ENCODE measurements at places on chromosomes 5 and 9.

DNA sequence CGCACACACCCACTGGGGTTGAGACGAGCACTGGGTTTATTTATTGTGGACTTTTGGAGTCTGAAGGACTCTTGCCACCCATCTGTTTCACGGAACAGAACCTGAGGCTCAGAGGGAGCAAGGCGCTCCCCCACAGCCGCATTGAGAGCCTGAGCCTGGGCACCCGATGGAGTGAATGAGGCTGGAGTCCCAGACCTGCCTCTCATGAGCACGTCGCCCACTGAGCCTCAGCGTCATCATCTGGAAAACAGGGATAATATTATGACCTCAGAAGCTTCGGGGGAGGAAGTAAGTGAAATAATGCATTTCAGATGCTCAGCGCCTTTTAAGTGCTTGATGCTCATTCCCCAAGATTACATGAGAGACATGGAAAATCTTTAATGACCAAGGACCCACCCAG, 5.5 kb downstream of the NEK6 start:
- DNase-seq, result no peak

DNA sequence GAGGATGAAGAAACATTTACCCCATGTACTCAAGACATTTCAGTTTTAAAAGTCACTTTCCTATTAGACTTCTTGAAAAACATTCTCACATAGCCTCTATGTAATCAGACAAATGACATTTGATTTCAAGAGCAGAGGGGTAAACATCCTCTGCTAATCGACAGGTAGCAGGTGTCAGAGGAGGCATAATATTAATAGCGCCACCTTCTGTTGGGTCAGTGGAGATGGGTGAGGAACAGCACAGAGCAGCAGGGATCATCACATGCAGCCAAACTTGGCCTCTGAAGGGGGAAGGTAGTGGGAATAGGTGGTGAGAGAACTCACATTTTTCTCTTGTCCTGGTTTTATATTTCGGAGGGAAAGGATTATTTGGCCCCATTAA, 3.3 kb upstream of the LSM11 start:
- DNase-seq, result no peak

DNA sequence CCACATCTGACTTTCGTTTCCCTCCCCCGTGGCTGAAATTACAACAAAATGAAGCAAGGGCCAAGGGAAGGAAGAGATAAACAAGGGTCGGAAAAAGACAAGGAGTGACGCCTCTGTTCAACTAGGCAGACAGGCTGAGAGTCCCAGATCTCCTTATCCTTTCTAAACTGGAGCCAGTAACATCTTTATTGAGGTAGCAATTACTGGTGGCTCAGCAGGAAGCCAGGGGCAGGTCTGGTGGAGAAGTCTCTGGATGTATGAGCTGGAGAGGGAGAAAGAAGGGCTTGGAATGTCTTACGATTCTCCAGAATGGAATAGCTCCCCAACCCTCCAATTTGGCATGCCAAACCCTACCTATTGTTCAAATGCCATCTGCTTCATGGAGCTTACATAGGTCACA, 190.8 kb upstream of the BRINP1 start:
- DNase-seq, result no peak

- no peak for DNase-seq
These were observed 610.0 kb downstream of the MAT2B start for GRCh38 chr5:164115420-164115819.

GRCh38 chr9:108997112-108997511, 16.2 kb downstream of the CTNNAL1 start:
- DNase-seq, result no peak

DNA sequence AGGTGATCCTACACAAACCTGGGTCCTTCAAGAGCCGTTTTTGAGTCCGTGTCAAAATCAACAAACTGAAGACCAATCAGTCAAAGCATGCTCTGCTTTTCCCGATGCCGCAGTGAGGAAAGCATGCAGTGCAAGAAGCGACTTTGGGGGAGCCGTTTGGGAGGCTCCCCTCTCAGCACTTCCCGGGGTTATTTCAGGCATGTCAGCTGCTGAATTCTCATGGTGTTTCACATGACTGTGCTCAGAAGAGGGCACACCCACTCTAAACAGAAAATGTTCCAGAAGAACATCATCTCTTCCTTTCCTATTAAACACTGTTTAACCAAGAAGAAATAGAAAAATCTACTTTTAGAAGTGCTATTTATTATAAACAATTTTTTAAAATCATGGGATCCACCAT, 125.5 kb downstream of the EPB41L4A start:
- no peak for DNase-seq

GRCh38 chr5:136427426-136427825, 62.1 kb upstream of the TRPC7 start:
- DNase-seq, result no peak

- DNase-seq, result no peak
These were observed 59.9 kb upstream of the ZFR start for GRCh38 chr5:32504329-32504988.

DNA sequence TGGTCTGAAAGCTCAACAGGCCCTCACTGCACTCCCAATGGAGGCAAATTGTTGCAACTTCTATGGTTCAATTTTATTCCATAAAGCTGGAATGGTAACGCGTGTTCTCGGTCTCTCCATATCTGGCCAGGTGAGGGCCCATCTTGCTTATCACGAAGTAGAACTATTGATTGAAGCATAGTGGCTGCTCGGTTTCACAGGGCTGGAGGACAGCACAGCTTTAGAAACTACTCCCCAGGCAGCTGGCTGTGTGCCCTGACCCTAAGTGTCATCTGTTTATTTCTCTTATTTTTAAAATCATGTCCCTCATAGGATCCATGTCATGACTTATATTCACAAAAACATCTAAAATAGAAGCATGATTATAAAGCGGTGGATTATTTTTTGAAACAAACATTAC, 223.4 kb downstream of the NPR3 start:
- DNase-seq, result no peak

DNA sequence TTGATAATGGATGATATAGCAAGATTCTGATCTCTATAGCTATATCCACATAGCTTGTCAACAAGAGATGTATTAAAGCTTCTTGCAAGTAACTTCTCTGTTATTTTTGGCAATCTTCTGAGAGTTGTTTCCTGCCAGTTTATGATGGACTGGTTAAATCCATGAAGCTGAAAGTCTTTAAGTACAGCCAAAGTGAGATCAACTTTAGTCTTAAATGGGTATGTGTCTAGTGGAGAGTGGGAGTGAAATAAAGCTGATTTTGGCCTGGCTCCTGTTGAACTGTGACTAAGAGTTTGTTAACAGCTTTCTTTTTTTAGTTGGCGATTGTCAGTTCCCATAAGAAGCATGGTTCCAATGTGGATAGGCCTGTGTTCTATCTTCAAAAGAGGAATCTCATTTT, 350.9 kb upstream of the PCSK5 start:
- no peak for DNase-seq

- DNase-seq, result no peak
These were observed 464.9 kb upstream of the NMUR2 start for GRCh38 chr5:152869971-152870370.

DNA sequence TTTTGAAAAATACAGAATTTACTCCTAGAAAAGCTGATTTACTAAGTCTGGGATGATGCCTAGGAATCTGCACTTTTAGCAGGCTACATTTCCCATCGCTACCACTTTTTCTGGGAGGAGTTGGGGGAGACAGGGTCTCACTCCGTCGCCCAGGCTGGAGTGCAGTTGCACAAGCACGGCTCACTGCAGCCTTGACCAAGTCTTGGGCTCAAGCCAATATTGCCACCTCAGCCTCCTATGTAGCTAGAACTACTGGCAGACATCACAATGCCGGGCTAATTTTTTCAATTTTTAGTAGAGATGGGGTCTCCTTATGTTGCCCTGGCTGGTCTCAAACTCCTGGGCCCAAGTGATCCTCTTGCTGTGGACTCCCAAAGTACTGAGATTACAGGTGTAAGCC, 85.9 kb downstream of the NR6A1 start:
- DNase-seq, result no peak

DNA sequence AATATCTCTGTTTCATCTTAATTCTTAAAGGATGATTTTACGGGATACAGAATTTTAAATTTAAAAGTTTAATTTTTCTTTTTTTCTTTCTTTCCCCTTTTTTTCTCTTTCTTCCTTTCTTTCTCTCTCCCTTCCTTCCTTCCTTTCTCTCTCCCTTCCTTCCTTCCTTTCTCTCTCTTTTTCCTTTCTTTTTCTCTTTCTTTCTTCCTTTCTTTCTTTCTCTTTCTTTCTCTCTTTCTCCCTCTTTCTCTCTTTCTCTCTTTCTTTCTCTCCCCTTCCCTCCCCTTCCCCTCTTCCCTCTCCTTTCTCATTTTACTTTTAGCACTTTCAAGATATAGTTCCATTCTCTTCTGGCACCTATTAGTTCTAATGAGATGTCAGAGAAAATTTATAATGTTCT, 61.4 kb upstream of the ADRB2 start:
- DNase-seq, result no peak

DNA sequence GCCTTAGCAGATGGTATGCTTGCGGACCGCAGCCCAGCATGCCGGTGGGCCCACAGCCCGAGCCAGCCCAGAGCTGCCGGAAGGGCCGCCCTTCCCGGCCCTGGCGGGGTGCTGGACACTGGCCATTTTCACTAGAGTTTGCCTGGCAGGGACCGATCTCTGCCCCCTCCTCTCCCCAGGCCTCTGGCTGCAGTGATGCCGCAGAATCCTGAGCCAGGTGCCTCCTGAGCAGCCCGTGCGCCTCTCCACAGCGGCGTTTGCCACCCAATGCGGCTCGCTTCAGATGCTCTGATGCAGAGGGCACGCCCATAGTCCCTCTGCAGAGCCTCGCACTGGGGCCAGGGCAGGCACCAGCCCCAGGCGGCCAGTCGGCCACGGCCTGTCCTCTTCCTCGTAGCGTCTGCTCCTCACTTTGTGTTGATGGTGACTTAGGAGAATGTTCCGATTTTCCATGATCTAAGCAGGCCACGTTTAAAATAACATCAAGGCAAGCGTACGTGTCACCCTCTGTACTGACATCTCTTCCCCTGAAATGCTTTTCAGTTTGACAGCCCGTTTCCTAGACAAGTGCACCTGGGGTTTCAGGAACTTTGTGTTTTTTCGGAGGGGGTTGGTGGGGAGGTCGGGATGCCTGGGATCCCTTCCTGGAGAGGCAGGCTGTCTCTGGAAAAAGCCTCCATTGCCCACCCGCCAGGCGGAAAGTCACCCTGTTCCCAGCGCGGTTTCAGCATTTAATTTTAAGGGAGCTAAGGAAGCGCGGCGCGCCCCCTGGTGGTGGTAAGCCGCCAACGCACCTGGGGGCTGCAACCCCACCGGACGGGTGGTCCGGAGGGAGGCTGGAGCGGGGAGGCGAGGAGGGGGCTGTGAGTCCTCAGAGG, 29.8 kb upstream of the HMCN2 start:
- DNase-seq, result no peak

DNA sequence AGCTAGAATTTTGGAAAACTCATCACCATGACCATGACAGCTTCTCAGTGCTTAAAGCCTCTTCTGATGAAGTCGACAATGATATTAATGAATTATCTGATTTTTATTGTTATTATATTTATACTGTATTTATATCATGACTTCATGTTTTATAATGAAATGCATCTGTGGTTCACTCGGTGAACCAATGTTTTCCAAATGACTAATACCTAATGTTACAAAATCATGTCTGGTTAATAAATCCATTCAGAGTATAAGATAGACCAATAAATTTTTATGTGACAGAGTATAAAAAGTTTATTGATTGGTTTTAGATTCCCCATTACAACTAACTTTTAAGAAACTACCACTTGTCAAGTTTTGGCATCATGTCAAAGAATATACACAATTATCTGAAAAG, 416.5 kb downstream of the MLLT3 start:
- no peak for DNase-seq

- no peak for DNase-seq
These were observed 73.1 kb downstream of the DIRAS2 start for GRCh38 chr9:90569511-90569910.

DNA sequence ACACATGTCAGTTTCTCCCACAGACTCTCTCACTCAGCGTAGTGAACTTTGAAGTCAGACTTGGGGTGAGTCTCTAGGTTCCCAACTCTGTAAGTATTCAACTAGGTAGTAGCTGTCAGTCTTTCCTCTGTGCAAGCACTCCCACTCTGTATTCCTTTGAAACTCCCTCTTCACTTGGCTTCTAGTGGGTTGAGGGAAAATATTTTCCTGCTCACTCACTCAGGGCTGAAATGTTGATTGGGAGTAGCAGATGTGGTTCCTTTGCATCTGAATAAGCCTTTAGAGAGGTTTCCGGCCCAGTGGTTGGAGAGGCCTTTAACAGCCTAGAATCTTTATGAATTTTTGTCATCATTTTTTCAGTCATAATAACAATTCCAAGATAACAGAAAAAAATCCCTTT, 18.1 kb upstream of the ARRDC3 start:
- DNase-seq, result no peak

- no peak for DNase-seq
These were observed at the start of gene FSTL4 for GRCh38 chr5:133612249-133612860. FSTL4 (minus strand) TSS chr5:133612541.

DNA sequence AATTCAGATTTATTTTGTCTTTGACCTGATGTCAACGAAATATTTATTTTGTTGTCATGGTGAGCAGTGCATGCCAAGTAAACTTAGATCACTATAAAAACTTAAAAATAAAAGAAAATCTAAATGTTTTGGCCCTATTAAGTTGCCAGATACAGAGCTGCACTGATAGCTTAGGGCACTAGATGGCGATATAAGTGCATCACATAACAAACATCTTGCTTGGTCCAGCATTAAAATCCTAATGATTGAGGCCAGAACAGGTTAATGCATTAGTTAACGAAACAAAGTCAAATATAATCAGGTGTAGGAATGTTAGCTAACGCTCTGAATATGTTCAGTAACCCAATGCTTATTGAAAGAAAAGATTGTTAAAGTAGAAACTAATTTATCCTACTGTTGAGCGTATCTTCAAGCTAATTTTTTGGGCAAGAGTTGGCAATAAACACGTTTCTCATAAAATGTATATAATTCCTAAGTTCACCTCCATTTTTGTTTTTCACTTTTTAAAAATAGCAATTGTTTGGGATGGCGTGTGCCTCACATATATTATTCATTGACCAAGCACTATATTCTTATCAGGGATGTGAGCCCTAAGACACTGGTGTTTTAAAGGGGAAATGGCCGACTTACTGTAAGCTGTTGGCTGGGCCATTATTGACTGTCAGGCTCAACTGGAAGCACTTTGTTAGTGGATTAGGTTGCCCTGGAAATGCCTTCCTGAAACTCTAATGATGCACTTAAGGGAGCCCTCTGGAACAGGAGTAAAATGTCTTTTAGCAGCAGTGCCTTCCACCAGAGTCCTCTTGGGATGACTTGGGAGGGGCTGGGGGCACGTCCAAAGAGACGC, 33.3 kb downstream of the KCTD16 start:
- no peak for DNase-seq

DNA sequence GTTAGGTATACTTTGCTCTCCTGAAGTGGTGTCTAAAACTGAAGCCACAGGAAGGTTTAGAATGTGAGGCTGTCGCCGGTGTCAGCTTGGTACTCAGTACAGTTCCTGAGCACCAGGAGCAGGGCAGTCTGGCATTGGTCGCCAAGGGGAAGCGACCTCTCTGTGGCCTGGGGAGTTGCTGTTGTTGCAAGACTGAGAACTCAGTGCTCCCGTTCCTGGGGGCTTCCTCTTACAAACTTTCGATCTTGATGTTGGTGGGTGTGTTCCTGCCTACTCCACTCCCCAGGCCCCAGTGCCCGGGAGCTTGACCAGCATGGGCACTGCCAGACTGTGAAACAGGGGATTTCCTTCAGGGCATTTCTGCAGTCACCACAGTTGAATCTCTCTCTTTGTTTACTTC, 52.4 kb upstream of the PPARGC1B start:
- no peak for DNase-seq

All from suprapubic skin (tissue), 4 donors.